ENCODE measurements at places on chromosomes 11 and 22. TPM values are rescaled to one million over a fixed set of nuclear protein-coding genes. Genes with fewer than 3 reads are reported as not detected.

The NDUFC2 gene
- total RNA-seq: 88.9 TPM

The TRIM49 gene
- total RNA-seq: under 0.01 TPM

DNA sequence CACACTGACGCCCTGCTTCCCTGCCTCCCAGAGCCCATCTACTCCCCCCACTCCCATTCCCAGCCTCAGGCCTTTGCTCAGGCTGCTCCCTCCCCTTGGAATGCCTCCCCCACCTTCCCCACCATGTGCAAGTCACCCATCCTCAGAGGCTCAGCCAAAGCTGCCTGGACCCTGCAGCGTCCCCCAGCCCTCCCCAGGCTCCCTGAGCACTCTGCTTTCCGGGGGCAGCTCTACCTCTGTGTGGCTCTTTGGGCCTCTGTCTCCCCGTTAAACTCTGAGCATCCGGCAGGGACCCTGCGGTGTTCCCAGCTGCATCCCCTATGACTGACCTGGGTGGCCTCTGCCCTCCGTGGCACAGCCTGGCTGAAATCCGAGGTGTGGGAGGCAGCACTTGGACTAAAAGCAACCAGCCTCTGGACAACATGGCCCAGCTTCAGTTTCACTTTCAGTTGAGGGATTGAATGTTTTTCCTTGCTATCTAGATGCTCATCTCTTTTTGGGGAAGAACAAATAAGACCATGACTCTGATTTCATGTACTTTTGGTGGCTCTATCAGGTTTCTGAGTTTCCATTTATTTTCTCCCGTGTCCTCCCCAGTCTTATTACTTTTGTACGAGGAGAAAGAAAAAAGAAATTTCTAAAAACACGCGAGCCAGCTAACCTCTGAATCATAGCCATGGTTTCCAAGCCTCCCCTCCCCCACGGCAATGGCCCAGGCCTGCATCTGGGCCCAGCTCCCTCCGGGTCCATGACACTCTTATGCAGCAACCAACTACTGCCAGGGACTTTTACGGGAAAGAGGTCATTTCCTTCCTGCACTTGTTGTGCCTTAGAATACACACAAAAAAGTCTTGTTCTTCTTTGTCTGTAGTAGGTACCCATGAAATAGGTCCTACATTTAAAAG lies 3.8 kb downstream of the APOL3 start:
- peak; percentile 12 for DNase-seq

- DNase-seq: peak; percentile 68
Measured at GRCh38 chr11:19344661-19345518, 104.1 kb upstream of the E2F8 start.

DNA sequence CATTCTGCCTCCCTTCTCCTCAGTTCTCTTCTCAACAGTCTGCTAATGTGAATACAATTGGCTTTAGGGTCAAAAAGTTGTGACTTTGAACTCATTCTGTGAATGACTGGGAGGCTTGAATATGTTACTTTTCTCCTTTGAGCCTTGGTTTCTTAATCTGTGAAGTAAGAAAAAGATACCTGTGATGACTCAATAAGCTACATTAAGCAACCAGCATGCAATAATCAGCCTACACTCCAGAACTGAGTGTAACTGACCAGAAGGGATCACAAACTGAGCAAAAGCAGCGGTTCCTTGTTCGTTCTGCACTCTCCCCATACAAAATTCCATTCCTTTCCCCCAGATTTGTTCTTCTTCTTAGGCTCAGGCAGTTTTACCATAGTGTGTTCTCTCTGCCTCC lies 23.4 kb downstream of the ZNF202 start:
- DNase-seq: no peak

DNA sequence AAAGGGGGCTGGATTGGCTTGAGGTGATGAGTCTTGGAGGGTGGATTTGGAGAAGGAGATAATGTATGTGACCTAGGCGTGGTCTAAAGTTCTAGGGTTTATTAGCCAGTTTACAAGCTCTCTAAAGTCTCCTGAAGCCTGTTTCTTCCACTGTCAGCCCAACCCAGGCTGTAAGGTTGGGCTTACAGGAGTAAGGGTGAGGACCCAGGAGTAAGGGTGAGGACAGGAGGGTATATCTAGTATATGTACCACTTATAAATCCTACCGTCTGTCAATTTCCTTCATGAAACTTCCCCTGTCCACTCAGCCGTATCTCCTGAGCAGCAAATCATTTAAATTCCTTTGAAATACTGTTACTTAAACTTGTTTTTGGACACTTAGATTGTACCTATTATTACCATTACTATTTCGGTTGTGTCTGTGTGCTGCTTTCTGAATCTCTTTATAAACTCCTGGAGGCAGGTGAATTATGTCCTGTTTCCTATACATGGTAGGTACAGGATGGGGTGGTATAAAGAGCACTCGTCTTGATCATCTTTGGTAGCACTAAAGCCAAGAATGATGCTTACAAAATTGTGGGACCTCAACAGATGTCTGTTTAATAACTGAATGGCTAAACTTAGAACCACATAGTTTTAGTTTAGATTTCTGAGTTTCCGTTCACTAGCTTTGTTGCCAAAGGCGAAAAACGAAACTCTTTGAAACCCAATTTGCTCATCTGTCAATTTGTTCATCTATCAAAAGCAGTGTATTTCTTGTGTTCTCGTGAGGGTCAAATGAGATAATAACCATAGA lies 192.0 kb downstream of the GRIK4 start:
- DNase-seq: no peak

DNA sequence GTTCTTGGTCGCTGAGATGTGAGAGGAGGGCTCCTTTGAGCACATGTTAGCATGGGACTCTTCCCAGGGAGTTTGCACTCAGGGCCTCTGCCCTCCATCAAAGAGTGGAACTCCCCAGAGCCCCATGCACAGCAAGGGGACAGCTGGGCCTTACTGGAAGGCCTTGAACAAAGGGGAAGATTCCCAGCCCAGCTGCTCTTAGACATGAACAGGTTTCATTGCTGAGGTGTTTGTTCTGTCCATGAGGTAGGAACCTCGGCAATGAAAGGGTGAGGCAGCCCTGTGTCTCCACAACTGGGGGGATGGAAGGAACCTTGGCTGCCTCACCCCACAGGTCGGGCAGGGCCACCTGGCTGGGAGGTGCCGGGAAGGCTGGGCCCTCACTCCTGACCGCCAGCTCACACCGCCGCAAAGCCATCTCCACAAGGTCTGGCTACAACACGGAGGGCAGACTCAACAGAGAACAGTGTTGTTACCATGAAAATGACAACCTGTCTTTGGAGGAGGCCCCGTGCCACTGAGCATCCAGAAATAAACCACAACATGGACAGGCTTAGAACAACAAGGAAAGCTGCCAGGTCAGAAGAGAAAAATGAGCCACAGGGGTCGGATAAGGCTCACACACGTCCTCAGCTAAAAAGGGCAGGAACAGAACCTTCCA lies 3.2 kb downstream of the DERL3 start:
- DNase-seq: no peak

- no peak for DNase-seq
Measured at GRCh38 chr11:72579816-72580641, 94.2 kb downstream of the PDE2A start.

Data from frontal cortex (tissue), 4 donors.